Common myeloid progenitor, CD34-positive (primary cell): ENCODE measurements at places on chromosomes 12 and 14.

GRCh38 chr14:76056128-76056527 lies 70.6 kb downstream of the IFT43 start:
- no peak for DNase-seq

DNA sequence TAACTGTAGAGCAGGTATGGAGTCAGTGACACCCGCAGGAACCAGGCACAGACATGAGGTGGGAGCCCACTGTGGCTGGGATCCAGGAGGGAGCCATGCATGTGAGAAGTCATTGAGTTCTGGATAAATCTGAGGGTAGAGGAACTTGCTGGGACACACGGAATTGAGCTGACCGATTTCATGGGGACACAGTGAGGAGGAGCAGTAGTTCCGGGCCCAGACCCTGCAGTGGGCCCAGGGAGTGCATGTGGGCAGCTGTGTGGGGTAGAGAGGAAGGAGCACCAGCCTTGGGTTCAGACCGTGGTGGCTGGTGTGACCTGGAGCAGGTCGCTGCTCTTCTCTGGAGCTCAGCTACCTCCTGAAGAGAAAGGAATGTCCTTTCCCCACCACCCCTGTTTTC lies 8.4 kb downstream of the SERPINA3 start:
- no peak for DNase-seq

GRCh38 chr14:89690139-89690538 lies 264.4 kb downstream of the EFCAB11 start:
- no peak for DNase-seq

DNA sequence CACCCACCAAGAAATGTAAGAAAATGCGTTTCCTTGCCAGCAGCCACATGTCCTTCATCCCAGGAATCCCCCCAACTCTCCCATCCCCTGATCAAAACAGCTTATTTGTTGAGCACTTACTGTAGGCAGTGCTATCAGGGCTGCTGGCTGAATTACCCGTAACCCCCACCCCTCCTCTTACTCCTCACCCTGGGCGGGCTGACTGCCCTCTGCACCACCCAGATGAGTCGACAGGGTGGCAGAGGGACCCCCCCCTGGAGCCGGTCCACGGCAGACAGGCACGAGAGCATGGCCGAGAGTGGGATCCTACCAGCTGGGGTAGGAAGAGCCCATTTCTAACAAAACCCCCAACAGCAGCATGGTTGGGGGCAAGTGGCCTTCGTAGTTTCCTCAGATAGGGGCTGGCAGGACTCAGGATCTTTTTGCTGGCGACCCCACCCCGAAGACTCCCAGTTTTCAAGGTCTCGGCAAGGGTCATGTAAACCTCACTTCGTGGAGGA lies 1.1 kb upstream of the RHOF start:
- no peak for DNase-seq

DNA sequence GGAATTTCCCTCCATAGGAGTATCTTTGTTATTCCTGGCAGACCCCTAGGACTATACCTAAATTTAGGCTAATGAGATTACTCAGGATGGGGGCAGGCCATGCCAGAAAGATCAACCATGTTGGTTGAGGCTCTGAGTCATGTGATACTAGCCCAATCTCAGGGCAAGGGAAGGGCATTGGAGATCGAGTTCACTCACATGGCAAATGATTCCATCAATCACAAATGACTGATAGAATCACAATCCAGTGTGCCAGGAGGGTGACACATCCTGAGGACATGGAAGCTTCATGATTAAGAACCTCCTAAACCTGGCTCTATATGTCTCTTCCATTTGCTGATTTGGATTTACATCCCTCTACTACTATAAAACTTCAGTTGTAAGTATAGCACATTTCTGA lies 182.3 kb downstream of the NTF3 start:
- no peak for DNase-seq

GRCh38 chr14:89417091-89417464 lies at the start of gene FOXN3:
Gene FOXN3, minus strand, starts transcription at chr14:89417233. Its CDS starts 4,757 bp downstream, at chr14:89412476.
- DNase-seq = peak; percentile 95

DNA sequence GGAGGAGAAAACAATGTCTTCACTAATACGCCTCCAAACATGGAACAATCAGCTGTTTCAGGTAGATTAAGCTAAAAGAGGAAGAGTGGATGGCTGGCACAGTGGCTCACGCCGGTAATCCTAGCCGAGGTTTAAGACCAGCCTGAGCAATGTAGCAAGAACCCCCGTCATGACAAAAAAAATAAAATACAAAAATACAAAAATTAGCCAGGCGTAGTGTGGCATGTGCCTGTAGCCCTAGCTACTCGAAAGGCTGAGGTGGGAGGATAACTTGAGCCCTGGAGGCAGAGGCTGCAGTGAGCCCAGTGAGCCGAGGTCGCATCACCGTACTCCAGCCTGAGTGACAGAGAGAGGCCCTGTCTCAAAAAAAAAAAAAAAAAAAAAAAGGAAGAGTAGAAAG lies 1.2 kb upstream of the MED13L start:
- peak; percentile 66 for DNase-seq

DNA sequence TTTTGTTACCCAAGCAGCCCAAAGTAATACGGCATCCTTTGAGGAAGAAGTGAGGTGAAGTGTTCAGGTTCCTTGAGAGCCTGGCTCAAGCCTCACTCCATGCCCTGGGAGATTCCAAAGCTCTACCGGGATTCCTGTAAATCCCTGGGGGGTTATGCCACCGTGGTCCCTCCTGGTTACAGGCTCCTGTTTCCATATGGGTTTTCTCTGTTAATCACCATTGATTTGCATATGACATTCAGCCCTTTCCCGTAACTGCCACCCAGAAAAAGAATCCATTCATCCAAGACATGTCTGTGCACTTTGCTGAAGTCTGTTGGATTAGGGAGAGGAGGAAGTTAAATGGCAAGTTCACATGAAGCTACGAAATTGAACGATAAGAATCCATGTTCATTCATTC lies 27.9 kb upstream of the CCDC60 start:
- no peak for DNase-seq

DNA sequence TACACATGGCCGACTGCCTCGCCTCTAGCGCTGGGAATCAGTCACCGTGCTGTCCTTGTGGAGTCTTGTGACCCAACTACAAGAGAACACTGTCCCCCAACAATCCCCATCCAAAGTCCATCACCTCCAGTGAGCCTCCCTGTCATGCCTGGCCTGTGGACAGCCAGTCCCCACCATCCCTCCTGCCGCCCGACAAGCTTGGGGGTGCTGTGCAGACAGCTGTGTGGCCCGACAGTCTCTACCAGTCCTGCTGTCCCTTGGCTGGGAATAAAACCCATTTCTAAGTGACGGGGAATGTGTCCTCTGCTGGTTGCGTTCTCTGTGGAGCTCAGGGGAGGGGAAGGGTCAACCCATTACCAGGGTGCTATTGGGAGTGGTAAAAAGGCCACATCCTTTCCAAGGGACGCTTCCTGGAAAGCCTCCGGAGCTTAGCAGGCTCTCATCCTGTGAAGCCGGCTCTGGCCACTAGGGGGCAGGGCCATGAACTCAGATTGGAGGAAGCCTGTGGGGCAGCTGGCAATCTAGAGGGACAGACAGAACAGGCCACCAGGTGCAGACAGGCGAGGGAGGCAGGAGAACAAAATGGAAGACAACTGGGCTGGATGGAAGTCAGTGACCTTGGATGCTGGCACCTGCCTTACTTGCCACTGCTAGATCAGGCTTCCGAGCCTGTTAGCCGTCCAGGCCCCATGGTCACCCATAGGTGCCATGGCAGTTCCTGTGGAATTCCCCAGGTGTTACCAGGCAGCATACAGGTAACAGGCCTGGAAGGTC lies 12.0 kb upstream of the BLTP3B start:
- peak; percentile 72 for DNase-seq

GRCh38 chr14:20515846-20516245 lies 10.5 kb downstream of the RNASE10 start:
- no peak for DNase-seq

- DNase-seq = no peak
These were observed 8.7 kb upstream of the ADCK1 start for GRCh38 chr14:77791225-77791600.

DNA sequence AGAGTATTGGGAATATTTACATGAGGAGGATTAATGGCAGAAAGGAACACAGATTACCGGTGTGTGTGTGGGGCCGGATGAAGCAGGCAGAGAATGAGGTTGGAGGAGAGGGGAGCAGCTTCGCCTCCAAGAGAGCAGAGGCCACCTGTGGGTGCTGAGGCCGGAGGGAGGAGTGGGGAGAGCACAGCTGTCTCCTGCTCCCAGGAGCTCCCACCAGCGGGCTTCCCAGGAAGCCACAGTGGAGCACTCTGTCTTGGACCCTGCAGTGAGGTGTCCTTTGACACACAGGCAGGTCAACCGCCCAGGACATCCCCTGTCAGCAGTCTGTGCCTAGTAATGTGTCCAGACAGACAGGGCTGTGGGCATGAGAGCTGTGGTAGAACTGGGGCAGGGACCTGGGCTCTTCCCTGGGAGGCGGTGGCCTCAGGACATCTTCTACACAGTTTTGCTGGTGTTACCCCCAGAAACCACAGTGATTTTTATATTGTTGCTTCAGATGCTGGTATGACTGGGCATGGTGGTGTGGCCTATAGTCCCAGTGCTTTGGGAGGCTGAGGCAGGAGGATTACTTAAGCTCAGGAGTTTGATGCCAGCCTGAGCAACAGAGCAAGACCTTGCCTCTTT lies 18.5 kb upstream of the AMN start:
- no peak for DNase-seq

DNA sequence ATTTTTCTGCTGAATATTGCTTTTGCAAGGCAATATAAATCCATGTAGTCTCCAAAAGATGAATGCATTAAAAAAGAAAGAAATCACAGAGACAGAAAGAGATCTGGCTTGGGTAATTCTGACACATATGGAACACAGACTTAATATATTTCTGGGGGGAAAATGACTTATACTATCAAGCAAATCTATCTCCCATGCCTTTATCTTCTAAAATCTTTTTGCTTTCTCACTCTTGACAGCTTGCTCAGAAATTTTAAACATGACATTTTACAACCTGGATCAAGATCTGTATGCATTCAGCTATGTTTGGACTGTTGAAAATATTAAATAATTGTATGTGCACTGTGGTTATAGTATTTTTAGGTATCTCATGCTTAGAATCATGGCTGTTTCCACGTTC lies 73.0 kb downstream of the KITLG start:
- no peak for DNase-seq

GRCh38 chr12:21566223-21566906 lies 38.3 kb downstream of the GYS2 start:
- DNase-seq = no peak

GRCh38 chr12:46242569-46242968 lies 26.3 kb downstream of the SLC38A1 start:
- no peak for DNase-seq

DNA sequence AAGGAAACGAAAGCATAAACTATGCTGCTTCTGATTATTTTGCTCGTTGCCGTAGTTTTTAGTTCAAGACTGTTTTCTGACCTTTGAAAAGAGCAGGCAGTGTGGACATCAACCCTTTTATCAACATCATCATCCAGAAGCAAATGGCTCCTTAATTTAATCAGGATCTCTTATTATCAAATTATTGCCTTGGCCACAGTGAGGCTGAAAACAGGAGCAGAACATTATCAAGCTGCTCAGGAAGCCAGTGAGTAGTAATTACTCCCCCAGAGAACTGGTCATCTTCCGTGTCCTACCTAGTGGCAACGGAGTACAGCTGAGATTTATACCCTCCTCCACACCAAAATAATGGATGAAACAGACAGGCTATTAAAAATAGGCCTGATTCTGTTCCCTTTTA lies 2.2 kb upstream of the DIABLO start:
- DNase-seq = no peak

GRCh38 chr12:48901278-48901677 lies 24.0 kb downstream of the FKBP11 start:
- DNase-seq = no peak

- DNase-seq = no peak
These were observed 127.2 kb downstream of the BCAT1 start for GRCh38 chr12:24821691-24822090.

GRCh38 chr14:104547310-104547997 lies 32.1 kb upstream of the C14orf180 start:
- no peak for DNase-seq

- no peak for DNase-seq
These were observed 17.1 kb downstream of the NUBPL start for GRCh38 chr14:31578266-31578665.

DNA sequence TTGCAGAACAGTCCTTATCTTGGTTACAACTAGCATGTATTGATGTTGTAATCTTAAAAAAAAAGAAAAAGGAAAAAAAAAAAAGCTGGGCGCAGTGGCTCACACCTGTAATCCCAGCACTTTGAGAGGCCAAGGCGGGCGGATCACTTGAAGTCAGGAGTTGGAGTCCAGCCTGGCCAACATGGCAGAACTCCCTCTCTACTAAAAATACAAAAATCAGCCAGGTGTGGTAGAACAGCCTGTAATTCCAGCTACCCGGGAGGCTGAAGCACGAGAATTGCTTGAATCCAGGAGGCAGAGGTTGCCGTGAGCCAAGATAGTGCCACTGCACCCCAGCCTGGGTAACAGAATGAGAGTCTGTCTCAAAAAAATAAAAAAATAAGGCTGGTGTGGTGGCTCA lies 25.6 kb upstream of the TEAD4 start:
- no peak for DNase-seq

GRCh38 chr12:79375050-79375449 lies 315.7 kb downstream of the PAWR start:
- DNase-seq = no peak
